ENCODE measurements at places on chromosomes 3 and 15.

DNA sequence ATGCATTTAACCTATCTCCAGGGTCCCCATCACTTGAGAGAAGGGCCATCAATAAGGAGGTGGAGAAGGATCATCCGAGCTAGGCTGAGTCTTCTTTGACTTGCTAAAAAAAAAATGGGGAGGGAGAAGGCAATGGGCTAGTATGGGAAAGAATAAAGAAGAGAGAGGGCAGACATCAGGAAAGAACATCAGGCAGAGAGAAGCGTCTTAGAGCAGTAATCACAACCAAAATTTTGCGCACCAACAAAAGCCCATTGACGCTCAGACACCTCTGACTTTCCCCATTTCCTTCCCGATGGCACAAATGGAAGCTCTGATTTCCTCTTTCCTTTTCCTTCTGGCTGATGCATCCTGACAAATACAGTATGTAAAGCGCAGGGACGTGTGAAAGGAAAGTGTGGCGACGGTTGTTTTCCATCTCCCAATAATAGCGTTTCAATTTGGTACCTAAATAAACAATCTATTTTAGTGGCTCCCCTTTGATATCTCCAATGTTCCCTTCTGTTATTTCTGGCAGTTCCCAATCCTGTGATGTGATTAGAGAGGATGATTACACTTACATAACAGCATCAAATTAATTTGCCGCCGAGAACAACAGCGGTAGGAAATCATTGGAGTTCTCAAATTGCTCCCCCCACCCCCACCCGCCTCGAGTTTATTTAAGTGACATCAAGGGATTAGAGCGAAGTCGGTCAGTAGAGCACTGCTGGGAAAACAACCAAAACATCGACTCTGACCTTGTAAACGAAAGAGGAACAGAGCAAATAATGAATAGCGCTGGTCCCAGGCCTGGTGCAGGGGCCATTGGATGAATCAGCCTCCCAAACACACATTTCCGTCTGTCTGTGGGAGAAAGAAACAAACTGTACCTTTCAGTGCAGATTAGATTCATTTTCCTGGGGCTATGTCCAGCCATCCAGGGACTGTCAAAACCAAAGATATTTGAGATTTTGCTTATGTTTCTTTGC is 273.3 kb upstream of the ICE2 start:
- no peak for DNase-seq

DNA sequence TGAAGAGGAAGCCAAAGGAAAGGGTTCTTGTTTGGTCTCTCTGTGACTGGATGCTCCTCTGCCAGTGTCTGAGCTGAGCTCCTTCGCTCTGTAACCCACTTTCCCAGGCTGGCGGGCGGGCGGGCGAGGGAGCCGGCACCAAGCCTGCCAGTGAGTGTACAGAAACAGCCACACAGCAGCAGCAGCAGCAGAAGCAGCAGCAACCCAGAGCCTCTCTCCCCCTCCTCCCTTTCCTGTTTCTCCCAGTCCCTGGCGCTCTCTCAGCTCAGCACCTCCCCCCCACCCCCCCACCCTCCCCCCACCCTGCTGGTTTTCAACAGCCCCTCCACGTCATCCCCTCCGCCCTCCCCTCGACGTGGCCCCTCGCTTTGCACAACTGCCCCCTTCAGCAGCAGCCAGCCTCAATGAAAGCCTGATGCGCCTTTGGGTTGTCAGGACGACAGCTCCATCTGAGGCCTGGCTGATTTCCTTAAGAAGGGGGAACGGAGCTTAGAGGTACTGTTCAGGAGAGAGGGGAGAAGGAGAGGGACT is at the start of gene LSAMP:
Gene LSAMP, minus strand, starts transcription at position 177 of the 531 bp plus-strand sequence.
- no peak for DNase-seq

GRCh38 chr15:90762109-90762508 is 45.0 kb downstream of the BLM start:
- no peak for DNase-seq

GRCh38 chr3:176075046-176075445 is 1122.2 kb downstream of the TBL1XR1 start:
- no peak for DNase-seq

GRCh38 chr3:145801696-145802095 is 359.3 kb downstream of the PLOD2 start:
- no peak for DNase-seq

GRCh38 chr3:45659661-45660566 is 29.3 kb upstream of the SACM1L start:
- DNase-seq, result peak; percentile 21

DNA sequence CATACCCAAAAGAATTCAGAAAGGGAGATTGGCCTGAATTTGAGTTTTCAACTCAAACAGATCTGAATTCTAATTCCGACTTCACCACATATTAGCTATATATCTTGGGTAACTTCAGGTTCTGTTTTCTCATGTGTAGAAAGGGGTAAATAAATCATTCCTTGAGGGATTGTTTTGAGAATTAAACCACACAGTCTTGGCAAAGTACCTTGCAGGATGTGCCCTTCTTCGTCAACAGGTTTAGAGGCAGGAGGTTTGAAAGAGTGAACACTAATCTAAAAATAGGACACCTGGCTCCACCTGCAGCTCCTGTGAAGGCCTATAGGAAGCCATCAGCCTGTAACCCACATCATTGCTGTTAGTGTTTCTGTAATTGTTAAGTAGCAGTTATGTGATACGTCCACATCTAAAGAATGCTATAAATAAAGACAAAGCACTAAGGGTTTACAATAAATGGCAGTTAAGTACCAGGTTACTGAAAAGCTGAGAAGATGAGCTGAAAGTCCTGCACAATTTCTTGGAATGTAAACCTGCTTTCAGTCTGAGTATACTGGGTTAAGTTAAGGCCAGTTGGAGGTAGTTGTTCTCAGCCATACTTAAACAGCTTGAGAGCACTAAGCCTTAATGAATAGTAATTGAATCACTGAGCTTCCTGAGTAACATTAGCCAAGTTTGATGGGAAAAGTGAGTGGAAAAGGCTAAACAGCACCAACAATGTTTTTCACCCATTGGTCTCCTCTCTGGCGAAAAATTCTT is 6.0 kb downstream of the CCDC80 start:
- peak; percentile 29 for DNase-seq

DNA sequence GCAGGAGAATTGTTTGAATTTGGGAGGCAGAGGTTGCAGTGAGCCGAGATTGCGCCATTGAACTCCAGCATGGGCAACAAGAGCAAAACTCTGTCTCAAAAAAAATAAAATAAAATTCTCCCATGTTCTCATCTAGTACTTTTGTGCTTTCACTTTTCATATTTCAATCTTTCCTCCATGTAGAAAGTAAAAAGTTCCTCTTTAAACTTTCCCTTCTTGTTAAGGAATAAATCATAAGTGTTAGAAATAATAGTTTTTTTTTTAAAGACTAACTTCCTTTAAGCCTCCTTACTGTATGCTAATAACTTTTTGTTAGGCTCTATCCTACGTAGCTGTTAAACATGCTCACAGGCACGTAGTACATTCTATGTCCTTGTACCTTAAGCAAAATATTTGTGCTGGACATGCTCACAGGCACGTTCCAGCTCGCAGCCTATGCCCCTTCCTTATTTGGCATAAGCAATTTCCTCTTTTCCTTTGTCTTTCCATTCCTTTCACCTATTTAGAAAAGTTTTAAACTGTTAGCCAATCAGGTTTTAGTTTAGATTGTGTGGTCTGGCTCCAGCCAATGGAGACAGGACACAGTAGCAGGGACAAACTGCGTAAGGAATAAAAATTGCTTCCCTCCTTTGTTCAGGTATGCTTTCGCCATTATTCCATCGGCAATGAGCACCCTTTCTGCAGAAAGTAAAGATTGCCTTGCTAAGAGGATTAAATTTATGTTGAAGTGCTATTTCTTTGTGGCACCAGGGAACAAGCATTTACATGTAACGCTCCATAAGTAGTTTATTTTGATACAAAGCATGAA is 38.9 kb upstream of the PIK3CB start:
- no peak for DNase-seq

DNA sequence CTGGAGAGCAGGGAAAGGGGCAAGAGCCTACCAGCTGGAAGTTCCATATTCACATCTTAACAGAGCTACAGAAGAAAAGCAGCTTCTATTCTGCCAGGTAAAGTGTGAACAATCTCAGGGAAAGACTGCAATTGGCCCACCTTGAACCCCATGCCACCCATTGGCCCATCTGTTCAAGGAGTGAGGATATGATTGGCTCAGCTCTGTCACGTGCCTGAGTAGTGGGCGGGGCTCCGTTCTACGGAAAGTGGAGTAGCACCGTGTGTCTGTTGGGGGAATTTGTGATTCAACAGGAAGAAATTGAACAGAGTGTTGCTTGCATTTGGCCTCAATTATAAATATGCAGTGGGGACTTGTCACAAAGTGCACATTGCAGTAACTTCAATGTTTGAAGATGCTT is 81.8 kb downstream of the MINAR1 start:
- no peak for DNase-seq

- DNase-seq, result no peak
Observed at GRCh38 chr15:39931615-39932014, 2.3 kb upstream of the EIF2AK4 start.

DNA sequence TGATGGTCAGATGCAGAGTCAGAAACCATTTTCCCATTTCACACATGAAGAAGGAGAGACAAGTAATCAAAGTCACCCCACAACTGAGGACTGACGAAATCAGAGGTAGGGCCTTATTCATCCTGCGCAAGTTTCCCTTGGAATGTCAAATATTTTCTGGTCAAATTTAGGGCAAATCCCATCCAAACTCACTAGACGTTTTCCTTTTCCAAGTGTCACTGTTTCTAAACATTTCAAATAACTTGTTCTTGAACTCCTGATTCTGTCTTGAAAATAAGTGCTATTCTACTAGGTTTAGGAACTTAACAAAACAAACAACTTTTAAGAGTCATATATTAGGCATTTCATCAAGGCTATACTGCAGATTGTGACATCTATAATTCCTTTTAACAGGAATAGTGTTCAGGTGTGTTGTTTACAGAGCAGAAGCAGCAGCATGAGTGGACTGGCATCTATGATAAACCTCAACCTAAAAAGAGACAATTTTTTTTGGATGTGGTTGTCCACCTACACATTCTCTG is 40.7 kb downstream of the SUMF1 start:
- DNase-seq, result no peak

- no peak for DNase-seq
Observed at GRCh38 chr3:180743813-180744590, 64.7 kb upstream of the CCDC39 start.

DNA sequence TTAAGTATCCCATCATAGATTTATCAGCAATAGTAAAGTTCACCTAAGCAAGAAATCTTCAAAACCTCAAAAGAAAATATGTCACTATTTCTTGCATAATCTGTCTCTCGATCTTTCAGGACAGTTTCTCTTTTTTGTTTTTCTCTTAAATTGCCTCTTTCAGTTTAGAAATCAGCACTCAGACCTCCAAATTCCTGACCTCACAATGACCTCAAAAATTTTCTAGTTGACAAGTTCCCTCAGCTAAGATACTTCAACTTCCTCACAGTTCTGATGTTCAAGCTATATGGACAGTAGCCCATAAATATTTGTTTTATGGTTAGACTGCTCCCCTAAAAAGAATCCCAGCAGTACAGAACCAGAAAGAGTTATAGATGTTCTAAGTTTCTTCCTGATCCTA is 24.1 kb downstream of the SLC24A5 start:
- DNase-seq, result no peak

- no peak for DNase-seq
Observed at GRCh38 chr3:14520967-14521366, 19.2 kb downstream of the GRIP2 start.

- DNase-seq, result no peak
Observed at GRCh38 chr15:99248000-99248715, 1.2 kb downstream of the TTC23 start.

DNA sequence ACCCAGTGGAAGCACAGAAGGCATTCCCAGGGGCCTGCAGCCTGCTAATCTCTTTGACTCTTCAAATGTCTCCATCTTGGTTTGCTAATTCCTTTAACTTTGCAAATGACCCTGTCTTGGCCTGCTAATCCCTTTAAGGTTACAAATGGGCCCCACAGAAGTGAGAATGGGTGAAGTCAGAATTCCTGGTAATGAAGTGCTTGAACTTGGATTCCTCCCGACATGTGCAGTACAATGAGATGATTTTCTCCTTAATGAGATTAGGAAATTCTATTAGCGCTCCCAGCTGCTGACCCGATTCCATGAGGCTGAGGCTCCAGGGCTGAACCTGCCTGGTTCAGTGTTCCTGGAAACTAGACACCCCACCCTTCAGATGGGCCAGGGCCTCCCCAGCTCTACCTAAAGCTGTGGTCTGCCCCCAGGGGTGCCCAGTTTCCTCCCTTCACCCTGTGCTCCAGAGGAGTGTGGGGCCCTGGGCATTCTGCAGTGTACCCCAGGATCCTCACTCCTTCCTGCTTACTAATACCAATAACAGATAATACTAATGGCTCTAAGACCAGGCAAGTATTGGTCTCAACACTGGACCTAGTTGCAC is 47.4 kb downstream of the SCN5A start:
- DNase-seq, result no peak

DNA sequence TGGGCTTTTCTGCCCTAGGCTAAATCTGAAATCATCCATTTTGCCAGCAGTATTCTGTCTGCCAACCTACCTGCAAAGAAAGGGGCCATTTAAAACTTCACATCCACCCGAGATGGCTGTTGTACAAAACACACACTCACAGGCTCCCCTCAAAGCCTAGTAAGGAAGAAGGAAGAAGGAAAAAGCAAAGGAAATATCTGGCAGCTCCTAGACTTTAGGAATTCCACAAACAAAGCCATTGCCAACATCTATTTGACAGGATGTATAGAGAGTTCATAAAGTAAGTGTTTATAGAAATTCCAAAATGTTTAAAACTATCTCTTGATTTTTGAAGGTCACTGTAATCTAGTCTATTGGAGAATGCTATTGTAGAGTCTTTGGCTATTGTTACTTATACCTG is 91.9 kb upstream of the THBS1 start:
- DNase-seq, result no peak

DNA sequence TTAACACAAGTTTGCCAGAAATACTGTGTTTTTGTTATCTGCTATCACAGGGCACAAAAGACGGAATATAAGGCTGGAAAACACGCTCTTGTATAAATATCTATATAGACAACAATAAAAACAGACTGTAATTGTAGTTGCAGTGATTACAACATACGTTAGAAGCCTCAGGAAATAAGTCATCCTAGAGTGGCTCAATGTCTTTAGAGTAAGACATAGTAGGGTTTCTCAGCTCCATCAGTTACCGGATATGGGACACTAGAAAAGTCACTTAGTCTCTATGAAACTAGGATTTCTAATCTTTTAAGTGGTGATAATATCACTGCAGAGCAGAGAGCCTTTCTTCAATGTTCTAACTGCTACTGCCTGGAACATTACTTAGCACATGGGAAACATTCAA is 208.8 kb downstream of the STAG1 start:
- no peak for DNase-seq

GRCh38 chr15:64156652-64157331 is 5.3 kb downstream of the SNX22 start:
- DNase-seq, result no peak

Data from activated CD4-positive, alpha-beta T cell treated with anti-CD3 and anti-CD28 coated beads, Interleukin-2, Interleukin-4, amounts not matched to agents 100 ng/mL and 50 ng/mL, durations not matched to agents 16 hours and 8 hours (primary cell).